T-helper 1 cell treated with Interleukin-12 subunit alpha and Interleukin-12 subunit beta and Interleukin-4 antibody, amounts not matched to agents 30 ng/mL and 1 ng/mL, for 36 hours (primary cell): ENCODE measurements at places on chromosomes 11 and 22. TPM values are rescaled to one million over a fixed set of nuclear protein-coding genes. Genes with fewer than 3 reads are reported as not detected.

Gene PRODH
- total RNA-seq, result 0.34 and 0.69 TPM in 2 replicates

Gene SLC22A12
- total RNA-seq, result not detected in 2 replicates

Gene NXPE4
- total RNA-seq, result not detected in 2 replicates

Gene RAB39A
- total RNA-seq, result 0.12 TPM in 1 of 2 replicates, not detected in the other

Gene IMMP1L
- 19.1 and 19.4 TPM in 2 replicates for total RNA-seq

Gene C22orf23
- not detected in 2 replicates for total RNA-seq

Gene PLEKHA7
- total RNA-seq, result 1.3 and 1.8 TPM in 2 replicates

Gene MMP27
- not detected in 2 replicates for total RNA-seq

Gene SMTNL1
- not detected in 2 replicates for total RNA-seq
